ENCODE measurements at places on chromosomes 16 and 17. TPM values are rescaled to one million over a fixed set of nuclear protein-coding genes. Genes with fewer than 3 reads are reported as not detected.
A peak's percentile ranks its signal among the peaks of the same experiment; 100 is the strongest.

Gene WIPI1
- 13.1 TPM for total RNA-seq

Gene ZNF830
- total RNA-seq: 29.7 TPM

DNA sequence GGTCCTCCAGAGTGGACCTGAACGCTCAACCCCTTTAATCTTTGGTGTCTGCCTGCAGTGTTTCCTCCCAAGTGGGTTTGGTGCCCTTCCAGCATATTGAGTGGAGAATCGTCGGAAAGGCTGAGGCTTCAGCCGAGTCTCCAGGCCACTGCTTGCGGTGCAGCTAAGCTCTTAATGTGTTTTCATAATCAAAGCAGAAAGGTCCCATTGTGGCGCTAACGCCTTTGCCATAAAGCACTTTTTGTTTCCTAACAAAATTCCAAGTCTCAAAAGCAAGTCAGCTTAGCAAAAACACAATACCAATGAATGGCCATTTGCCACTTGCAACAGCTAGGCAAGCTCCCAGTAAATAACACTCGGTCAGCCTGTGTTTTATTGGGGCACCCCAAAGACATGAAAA lies 57.6 kb downstream of the KSR1 start:
- DNase-seq: no peak

Gene ZNF75A
- 27.6 TPM for total RNA-seq

- no peak for DNase-seq
These were observed 9.9 kb downstream of the OSBPL7 start for GRCh38 chr17:47811709-47812108.

- DNase-seq: no peak
These were observed 6.3 kb downstream of the APOH start for GRCh38 chr17:66222798-66223350.

Gene PRSS53
- total RNA-seq: 3.1 TPM

- DNase-seq: no peak
These were observed 186.3 kb downstream of the CPPED1 start for GRCh38 chr16:12617401-12617819.

Gene FAM20A
- total RNA-seq: not detected

Gene C17orf78
- not detected for total RNA-seq

GRCh38 chr16:57962046-57962445 lies 8.9 kb downstream of the CNGB1 start:
- DNase-seq: no peak

Gene IGSF6
- not detected for total RNA-seq

DNA sequence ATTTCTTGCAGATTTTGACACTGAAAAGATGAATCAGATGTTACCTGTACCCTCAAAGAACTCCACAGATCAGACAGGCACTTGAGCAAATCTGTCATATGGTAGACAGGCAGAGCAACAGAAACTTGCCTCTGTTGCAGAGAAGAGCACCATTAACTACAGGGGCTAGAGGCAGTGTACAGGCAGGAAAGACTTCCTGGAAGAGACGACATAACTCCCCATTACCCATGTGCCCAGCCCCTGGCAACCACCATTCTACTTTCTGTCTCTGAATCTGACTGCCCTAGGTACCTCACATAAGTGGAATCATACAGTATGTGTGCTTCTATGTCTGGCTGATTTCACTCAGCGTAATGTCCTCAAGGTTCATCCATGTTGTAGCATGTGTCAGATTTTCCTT lies 15.5 kb downstream of the GFOD2 start:
- DNase-seq: no peak

DNA sequence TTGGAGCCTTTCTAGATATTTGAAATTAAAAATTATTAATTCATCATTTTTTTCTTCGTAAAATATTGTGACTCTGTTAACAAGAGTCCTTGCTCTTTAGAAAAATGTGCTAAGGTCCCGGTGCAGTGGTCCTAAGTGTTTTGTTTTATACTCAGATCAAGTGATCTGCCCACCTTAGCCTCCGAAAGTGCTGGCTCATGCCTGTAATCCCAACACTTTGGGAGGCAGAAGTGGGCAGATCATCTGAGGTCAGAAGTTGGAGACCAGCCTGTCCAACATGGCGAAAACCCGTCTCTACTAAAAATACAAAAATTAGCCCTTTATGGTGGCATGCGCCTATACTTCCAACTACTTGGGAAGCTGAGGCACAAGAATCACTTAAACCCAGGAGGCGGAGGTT lies 82.6 kb upstream of the LGALS9 start:
- DNase-seq: no peak

GRCh38 chr16:30115238-30115637 lies 1.9 kb upstream of the GDPD3 start:
- no peak for DNase-seq

DNA sequence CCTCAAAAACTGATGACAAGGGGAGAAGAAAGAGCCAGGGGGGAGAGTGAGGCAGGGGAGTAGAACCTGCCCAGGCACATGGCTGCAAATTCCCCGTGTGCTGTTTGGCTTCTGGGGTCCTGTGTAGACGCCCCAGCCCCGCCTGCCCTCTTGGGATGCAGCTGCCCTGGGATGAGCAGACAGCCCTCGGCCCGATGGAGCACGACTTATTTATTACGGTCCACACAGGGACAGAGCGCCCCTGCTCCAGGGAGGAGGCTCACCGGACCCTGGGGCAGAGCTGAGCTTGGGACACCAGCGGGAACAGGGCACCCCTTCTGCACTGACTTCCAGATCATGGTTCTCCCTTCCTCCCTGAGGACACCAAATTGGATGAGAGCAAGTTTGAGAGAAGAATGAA lies 9.1 kb downstream of the LDHD start:
- no peak for DNase-seq

Gene ZSCAN10
- 0.07 TPM for total RNA-seq

Gene PSMC5
- 185 TPM for total RNA-seq

Gene BAIAP3
- 0.18 TPM for total RNA-seq

GRCh38 chr17:17455173-17455572 lies 21.6 kb upstream of the MED9 start:
- DNase-seq: no peak

- DNase-seq: no peak
These were observed 54.1 kb downstream of the VMP1 start for GRCh38 chr17:59761385-59762048.

GRCh38 chr17:205148-205669 lies 23.8 kb upstream of the DOC2B start:
- no peak for DNase-seq

DNA sequence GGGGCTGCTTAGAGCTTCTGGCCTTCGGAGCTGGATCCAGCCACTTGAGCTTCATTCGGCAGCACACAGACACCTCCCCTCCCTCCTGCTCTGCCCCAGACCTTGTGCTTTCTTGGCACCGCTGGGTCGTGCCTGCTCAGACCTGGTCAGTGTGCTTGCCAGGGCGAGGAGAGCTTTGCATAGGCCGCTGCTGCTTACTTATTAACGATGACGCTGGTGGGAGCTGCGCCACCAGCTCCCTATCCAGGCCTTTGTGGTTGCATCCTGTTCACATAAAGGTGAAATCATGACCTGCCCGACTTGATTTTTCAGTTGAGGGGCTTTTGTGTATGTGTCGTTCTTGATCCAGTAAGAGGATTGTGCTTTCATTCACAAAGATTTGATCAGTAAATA lies 101.1 kb downstream of the MSI2 start:
- DNase-seq: no peak

Gene CTNS
- total RNA-seq: 55.3 TPM

Gene SHBG
- total RNA-seq: not detected

- no peak for DNase-seq
These were observed 1.6 kb downstream of the SIRT7 start for GRCh38 chr17:81916234-81917001.

Gene ASPHD1
- total RNA-seq: 4.7 TPM

- DNase-seq: no peak
These were observed 33.4 kb upstream of the CLEC18A start for GRCh38 chr16:69917739-69918138.

- DNase-seq: no peak
These were observed 2.1 kb downstream of the RHBDL1 start for GRCh38 chr16:677316-678190.

Gene PLLP
- 0.26 TPM for total RNA-seq

- DNase-seq: peak; percentile 60
These were observed 1.5 kb downstream of the TNFRSF12A start for GRCh38 chr16:3021449-3022207.

GRCh38 chr16:15773968-15774367 lies 82.9 kb downstream of the MYH11 start:
- no peak for DNase-seq

GRCh38 chr16:3498988-3499387 lies 1.8 kb upstream of the CLUAP1 start:
- no peak for DNase-seq

DNA sequence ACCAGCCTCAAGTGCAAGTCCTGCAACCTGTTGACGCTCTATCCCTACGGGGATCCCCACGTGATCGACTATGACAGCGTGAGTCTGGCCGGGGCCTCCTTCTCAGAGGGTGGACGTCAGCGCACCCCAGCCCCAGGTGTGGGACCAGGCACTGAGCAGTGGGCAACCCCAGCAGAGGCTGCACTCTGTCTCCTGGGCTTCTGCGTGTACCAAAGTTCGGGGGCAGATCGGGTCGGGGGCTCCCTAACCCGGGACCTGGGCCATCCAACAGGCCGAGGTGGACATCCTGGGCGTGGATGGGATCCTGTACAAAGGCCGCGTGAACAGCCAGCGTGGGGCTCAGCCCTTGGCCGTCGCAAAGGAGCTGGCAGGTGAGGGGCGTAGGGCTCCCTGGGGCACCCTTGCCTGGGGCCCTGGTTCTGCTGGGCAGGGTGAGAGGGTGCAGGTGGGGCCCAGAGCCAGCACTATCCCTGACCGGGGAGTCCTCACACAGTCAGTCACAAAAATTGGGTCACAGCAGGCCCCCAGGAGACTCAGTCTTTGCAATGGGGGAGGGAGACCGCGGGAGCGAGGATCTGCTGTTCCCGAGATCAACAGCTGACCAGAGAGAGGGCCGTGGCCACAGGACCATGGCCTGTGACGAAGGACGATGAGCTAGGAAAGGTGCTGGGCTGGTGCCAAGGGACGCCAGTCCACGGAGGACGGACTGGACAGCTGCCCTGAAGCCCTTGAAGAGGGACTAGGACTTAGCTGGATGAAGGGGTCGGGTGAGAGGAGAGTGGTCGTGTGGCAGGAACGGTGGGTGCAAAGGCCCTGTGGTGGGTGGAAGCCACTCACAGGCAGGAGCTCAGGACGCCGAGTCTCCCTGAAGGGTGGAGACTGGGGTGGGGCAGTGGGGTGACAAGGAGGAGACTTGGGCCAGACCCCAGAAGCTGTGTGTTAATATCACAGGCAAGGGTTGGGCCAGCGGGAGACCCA lies 20.0 kb downstream of the UBALD1 start:
- DNase-seq: no peak

- DNase-seq: no peak
These were observed 50.6 kb upstream of the TANGO6 start for GRCh38 chr16:68792465-68793324.

DNA sequence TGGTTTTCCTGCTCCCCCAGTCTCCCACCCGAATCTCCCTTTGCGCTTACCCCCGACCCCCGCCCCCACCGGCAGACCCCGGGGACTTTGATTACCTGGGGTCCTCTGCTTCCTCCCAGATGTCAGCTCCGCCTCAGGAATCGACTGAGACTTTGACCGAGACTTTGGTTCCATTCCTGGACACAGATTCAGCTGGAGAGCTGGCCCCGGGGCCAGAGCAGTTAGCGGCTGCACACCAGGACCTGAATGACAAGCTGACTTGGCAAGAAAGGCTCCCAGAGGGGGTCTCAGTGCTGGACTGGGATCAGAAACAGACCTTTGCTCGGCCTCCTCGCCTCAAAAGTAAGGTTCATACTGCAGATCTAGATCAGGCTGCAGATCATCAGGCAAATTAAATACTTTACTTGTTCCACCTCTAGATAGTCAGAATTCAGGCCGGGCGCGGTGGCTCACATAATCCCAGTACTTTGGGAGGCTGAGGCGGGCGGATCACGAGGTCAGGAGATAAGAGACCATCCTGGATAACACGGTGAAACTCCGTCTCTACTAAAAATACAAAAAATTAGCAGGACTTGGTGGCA lies 60.3 kb upstream of the FBXO47 start:
- no peak for DNase-seq

DNA sequence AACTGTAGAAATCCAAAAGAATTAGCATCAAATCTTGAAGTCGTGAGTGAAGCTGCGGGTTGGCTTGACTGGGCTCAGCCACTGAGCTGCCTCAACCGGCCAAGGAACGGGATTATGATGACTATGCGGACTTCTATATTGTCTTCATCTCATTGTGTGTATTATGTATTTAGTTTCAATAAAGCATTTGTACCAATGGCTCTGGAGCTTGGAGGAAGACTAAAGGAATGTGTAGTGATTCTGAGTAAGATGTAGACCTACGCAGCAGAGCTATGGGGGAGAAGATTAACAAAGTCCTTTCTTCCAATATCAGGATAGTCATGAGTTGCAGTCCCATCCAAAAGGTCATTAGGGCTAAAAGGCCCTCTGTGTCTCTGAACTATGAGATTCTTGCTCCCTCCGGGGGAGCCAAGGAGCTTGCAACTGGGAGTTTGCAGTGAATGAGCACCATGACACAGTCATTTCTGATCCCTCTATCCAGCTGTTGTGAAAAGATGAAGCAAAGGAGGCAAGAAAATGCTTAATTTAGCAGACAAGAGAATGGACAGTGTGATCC lies 8.3 kb downstream of the EME1 start:
- DNase-seq: no peak

Gene CDH15
- total RNA-seq: not detected

DNA sequence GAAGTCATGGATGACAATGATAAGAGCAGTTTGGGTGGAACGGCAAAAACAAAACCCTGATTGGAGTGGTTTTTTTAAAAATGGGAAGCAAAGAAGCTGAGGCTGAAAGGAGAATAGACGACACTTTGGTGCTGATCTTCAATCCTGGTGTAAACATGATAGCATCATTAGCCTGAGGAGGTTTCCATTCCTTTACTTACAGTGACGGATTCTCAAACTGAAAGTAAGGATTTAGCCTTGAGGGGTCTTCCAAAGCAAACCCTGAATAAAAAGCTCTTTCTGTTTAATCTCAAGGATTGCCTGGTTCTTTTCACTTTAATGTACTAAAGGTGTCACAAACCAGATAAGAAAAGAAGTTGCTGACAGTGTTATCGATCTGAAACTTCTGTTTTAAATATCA lies 69.3 kb downstream of the KCNJ2 start:
- no peak for DNase-seq

DNA sequence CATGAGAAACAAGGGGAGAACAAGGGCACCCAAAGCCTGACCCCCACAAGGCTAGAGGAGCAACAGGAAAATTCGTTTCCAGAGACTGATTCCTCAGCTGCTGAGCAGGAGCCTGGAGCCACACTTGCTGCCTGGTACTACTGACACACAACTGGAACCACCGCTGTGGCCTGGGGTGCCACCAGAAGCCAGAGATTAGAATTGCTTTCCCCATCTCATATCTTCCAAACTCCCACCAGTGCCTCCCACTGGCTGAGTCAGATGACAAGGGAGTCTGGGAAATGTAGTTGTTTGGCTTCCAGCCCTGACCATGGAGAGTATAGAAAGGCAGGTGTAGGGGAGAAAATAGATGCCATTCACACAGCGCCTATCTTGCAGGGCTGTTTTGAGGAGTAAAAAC lies 4.1 kb upstream of the TMEM11 start:
- DNase-seq: no peak

DNA sequence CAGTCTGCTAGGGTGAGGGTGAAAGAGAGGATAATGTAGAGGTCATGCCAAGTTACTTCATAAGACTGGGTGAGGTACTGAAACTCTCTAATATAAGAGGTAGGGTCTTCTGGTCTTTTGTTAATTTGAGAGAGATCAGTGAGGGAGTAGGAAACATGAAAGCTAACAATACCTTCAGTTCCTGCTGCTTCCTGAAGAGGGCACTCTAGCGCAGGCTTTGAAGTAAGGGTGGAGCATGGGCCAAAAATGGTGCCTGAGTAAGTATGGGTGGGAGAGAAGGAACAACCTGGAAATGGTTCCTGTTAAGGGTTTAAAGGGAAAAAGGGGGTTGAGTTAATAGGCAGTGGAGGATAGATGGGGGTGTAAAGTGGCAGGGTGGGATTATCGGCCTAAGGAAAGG lies 2449.5 kb downstream of the TP53TG3F start:
- DNase-seq: no peak

Measured in activated T-helper 1 cell treated with anti-CD3 and anti-CD28 coated beads, Interleukin-12 subunit alpha, Interleukin-12 subunit beta, Interleukin-2, Interleukin-4 antibody, amounts not matched to agents 30 ng/mL and 10 ng/mL and 1 ng/mL, durations not matched to agents 14 hours and 24 hours and 36 hours (primary cell).